Nephron progenitor cell (in vitro differentiated cells): ENCODE measurements at places on chromosomes 5 and 9.

DNA sequence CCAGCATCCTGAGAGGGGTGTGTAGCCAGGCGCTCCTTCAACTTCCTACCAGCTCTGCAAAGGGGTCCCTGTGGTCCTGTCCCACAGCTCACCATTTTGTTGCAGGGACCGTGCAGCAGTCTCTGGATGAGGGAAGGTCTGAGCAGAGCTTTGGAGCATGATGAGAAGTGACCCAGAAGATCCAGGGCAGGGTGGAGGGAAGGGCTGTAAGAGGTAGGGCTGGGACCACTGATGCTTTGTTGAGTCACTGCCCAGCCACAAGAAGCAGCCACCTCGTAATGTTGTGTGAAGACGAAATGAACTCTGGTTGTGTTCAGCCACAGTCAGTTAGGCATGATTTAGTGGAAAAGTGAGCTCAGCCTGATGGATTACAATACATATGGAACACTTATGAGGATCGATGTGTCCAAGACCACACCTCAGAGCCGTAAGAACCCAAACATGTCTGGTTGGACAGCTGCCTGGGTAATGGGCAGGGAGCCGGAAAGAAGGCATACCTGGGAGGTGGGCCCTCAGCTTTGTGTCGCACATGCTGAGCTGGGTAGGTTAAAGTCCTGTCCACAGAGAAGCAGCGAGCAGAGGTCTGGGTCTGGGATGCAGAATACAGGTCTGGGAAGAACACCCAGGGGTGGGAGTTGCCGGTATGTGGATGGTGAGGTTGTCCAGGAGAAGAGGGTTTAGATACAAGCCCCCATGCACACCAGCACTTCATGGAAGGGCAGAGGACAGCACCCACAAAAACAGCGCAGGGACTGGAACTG, 250.1 kb downstream of the GADD45G start:
- DNase-seq = no peak

- no peak for DNase-seq
These were observed 215.5 kb downstream of the SNCAIP start for GRCh38 chr5:122527547-122527946.

- peak; percentile 47 for DNase-seq
These were observed 10.7 kb downstream of the GSN start for GRCh38 chr9:121278477-121279261.

GRCh38 chr5:59130431-59130830, 547.6 kb downstream of the RAB3C start:
- DNase-seq = no peak

DNA sequence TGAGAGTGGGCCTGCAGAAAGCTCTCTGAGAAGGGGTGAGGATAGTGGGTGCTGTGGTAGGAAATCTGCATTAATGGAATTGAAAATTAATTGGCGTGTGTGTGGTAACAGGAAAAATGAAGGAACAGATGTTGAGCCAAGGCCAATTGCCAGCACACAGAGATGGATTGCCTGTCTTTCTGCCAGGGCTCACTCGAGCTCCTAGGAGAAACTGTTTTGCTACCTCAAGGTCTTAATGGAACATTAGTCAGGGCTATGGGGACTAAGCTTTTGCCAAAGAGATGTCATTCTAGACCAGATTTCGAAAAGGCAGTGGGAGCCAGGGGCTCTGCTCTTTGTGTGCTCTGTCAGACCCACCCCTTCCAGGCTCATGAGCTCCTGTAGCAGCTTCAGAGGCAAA, 124.0 kb upstream of the EFNA5 start:
- DNase-seq = no peak

DNA sequence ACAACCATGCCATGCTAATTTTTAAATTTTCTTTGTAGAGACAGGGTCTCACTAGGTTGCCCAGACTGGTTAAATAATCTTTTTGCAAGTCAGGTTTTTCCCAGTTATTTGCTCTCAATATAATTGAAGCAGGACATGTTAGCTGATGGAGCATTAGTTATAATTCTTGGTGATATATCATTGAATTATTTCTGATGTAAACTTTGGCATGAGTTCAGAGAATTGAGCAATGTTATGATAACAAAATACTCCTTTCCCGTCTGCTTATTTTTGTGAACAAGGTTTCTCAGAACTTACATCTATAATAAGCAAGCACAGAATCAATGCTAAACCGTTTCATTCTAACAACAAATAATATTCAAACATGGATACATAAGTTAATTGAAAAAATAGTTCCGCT, 37.8 kb downstream of the BHMT start:
- no peak for DNase-seq

DNA sequence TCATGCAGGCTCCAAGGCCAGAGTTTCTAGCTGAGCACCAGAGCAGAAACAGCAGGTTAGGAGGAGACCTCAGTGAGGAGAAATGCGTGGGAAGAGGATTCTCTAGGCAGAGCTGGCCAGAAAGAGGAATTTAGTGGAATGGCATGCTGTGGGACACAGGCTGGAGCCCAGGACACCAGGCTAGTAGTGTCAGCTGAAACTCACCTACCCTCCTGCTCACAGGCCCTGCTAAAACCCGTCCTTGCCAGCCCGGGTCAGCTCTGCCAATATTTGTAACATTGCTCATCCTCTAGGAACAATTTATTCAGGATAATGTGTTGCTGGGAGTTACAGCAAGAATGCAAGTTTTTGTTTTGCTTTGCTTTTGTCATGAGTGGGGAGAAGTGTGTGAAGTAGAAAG, 40.2 kb upstream of the AGXT2 start:
- DNase-seq = no peak

DNA sequence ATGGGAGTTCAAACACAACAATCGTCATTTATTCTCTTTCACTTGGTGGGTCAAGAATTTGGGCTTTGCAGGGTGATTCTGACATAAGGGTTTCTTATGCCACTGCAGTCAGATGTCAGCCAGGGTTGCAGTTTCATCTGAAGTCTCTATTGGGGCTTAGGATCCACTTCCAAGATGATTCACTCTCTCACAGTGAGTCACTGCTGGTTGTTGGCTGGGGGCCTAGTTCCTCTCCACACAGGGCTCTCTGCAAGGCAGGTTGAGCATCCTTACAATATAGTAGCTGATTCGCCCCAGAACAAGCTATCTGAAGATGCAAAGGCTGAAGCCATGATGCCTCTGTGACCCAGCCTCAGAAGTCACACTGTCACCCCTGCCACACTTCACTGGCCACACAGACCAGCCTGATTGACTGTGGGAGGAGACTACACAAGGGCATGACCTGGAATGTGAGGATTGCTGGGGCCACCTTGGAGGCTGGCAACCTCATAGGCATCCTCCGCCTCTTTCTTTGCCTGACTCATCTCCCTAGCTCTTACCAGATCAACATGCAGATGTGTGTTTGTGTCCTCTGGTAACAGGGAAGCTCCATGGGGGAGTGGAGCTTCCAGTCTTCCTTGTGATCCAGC, 4.5 kb upstream of the CARD19 start:
- DNase-seq = no peak

- no peak for DNase-seq
These were observed 25.9 kb upstream of the TXN start for GRCh38 chr9:110282018-110282738.

GRCh38 chr9:134377143-134377484, 50.9 kb downstream of the RXRA start:
- DNase-seq = no peak

GRCh38 chr5:337563-338130, 16.1 kb downstream of the AHRR start:
- no peak for DNase-seq

- no peak for DNase-seq
These were observed 211.4 kb upstream of the TUSC1 start for GRCh38 chr9:25889661-25890060.

GRCh38 chr9:131657456-131657855, 82.4 kb downstream of the RAPGEF1 start:
- no peak for DNase-seq

GRCh38 chr5:76104027-76104426, 20.8 kb downstream of the SV2C start:
- DNase-seq = peak; percentile 87

DNA sequence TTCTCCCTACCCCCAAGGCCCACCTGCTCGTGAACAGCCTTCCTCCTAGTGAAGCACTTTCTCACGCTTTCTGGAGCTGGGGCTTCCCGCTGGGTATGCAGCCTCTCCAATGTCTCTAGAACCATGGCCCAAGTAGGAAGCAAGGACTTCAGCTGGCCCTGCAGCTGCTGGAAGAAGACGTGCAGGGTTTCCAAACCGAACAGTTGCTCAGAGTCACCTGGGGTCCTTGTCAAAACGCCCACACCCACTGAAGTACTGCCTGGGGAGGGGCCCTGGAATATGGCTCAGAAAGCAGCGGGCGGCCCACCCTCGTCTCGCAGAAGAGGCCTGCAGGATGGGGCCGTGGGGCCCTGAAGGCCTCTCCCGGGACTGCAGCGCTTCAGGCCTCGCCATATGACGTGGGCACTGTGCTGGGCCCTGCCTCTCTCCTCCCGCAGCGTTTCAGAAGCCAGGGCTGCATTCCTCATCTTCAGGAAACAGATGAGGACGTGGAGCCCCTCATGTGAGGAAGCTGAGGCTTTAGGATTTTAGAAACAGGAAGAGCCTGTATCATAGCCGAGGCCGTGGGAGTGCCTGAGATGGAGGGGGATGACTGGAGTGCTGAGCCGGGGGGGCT, 116.0 kb upstream of the LMX1B start:
- DNase-seq = no peak

- no peak for DNase-seq
These were observed 107.0 kb upstream of the NUDT12 start for GRCh38 chr5:103669615-103670014.

GRCh38 chr9:75086541-75087288, 1.2 kb downstream of the NMRK1 start:
- no peak for DNase-seq

DNA sequence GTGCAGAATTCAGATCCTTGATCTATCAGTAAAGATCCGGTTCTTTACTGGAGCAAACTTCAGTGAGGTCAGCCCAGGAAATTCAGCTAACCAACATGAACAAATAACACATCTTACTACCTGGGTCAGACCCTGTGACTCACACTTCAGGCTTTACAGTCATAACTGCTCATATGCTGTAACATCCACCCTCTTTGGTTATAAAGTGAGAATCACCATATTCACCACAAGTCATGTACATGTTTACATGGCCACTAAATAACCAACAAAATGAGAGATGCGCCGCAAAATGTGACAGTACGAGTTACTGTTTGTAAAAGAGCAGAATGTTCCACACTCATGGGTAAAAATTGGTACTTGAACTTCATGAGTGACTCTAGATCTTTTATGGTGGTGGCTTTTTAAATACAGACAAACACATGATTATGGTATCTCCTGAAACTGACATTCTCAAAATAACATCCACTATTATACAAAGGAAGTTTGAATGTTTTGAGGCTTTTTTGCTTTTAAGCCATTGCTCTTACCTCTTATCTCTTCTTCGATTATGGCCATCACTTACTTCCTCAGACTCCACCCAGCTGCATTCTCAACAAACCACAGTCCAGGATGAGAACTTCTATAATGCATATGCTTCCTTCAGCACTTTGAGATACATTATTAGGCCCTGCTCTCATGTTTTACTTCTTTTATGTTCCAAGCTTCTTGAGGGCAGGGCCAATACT, 516.6 kb downstream of the RAB3C start:
- DNase-seq = no peak

GRCh38 chr5:158898185-158899177, 201.2 kb downstream of the EBF1 start:
- no peak for DNase-seq

DNA sequence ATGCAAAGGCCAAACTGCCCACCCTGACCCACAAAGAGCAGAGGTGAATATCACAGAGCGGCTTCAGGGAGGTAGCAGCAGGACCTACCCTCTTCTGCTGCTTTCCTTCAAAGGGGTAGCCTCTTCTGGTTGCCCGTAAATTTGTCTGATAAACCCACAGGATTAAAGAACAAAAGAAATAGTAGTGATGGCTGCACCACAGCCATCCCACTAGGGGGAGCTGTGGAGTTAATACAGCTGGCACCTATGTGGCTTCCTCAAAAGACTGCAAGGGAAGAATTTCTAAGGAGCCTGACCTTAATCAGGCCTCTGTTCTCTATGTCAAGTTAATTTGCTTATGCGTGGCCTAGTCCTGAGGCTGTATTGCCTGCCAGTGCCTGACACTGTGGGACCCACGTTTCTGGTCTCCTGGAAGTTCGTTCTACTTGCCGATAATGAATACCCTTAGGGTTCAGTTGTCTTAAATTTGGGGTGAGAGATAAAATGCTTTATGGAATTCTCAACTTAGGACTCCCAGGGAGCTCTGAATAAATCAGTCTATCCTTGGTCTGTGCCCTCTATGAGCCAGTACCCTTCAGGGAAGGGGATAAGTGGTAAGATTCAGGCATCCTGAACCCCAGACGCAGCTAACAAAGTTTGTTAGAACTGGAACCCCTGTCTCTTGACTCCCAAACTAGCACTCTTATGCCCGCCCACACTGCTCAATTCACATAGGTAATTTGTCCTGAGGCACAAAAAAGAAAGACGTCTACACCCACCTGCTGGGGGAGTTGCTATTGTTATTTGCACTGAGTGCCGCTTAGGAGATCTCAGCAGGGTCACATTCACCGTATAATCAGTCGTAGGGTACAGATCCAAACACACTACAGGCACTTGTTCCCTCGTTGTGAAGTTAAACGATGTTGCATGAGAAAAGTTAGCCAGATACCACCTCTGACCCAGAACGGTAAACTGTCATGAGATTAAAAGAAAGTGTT, 77.1 kb downstream of the SUSD1 start:
- DNase-seq = peak; percentile 72

DNA sequence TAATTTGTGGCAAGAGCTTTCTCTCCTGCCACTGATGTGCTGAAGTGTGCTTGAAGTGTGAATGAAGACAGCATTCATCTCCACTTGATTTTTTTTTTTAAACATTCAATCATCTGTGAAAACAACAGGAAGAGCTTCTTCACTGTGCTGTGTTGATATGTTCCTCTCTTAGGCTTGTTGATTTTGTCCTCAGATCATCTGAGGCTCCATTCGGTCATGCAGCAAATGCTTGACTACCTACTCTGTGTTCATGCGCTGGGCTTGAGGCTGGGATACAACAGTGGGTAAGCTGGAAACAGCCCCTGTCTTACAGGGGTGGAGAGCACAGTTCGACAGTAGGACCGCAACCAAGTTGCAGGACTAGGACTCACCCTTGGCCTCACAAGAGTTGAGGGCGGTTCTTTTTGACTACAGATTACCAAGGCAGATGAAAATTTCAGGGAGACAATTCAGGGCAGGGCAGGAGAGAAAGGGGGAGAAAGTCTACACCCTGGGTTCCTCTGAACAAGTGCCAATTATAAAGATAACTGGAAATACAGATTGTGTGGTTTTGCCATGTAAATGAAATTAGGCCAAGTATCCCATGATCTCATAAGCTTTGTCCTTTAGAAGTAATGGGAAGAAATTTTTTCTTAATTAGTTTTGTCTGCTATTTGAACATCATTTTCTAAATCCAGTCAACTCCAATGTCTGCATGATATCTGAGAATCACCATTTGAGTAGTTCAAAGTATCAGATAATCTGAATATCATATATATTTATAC, 31.0 kb upstream of the F2R start:
- no peak for DNase-seq
